ENCODE measurements at places on chromosomes 12 and 14.

GRCh38 chr12:41362510-41362909 lies 174.4 kb downstream of the PDZRN4 start:
- no peak for DNase-seq

DNA sequence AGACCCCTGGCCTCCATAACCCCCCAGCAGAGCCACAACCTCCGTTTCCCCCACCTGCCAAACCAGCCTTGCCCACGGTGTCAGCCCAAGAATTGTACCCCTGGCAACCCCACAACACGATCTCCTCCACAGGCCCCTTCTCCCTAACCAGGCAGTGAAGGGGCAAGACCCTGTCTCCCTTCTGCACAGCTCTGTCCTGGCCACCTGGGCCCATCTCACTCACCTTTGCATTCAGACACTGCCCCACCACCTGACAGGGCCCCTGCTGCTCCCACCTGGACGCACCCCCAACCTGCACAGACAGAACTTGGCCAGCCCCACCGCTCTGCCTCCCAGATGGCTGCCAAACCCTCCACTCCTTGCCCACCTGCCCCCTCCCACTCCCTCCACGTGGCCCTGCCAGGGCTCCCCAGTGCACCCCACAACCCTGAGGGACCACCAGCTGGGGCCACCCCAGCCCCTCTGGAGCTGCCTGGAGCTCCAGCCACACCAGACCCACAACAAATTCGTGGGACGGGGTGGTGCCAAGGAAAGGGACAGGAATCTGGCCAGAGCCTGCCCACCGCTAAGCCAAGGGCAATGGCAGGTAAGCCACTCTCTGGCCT lies 11.8 kb downstream of the AHNAK2 start:
- DNase-seq: no peak

GRCh38 chr12:92558806-92559205 lies 144.0 kb upstream of the PLEKHG7 start:
- no peak for DNase-seq

DNA sequence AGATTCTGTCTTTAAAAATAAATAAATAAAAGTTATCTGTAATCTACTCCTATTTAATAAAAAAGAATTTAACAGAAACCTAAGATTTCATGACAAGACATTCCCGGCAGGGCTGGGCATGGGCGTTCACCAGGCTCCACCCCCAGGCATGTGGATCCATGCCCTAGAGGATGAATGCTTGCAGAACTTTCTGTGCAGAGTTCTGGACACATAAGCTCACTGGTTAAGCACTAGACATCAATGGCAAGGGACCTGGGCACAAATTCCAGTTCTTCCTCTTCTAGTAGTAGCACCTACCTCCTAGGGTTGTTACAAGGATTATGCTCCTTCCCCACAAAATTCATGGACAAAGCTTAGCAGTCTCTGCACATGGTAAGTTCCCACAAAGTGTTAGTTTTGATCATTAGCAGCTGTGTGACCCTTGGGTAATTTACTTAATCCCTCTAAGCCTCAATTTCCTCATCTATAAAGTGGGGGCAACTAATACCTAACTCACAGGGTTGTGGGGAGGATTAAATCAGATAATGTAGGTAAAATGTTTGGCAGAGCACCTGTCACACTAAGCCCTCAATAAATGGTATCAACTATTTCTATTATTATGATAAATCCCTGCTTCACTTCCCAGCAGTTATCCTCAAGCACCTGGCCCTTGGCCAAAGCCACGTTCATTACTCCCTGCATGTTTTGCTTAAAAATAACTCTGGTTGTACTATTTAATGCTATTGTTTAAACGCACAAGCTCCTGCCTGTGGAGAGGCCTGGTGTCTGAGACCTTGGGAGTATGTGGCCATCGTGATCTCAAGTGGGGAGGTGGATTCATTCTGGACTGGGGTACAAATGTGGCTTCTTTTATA lies 9.8 kb downstream of the GALNT6 start:
- DNase-seq: no peak

- no peak for DNase-seq
Measured at GRCh38 chr12:32336261-32336660, 63.1 kb upstream of the FGD4 start.

- no peak for DNase-seq
Measured at GRCh38 chr12:12946686-12947355, 5.1 kb downstream of the GPRC5D start.

GRCh38 chr14:53501361-53502211 lies 348.5 kb upstream of the DDHD1 start:
- DNase-seq: no peak

- DNase-seq: no peak
Measured at GRCh38 chr12:121061831-121062230, 22.8 kb upstream of the OASL start.

DNA sequence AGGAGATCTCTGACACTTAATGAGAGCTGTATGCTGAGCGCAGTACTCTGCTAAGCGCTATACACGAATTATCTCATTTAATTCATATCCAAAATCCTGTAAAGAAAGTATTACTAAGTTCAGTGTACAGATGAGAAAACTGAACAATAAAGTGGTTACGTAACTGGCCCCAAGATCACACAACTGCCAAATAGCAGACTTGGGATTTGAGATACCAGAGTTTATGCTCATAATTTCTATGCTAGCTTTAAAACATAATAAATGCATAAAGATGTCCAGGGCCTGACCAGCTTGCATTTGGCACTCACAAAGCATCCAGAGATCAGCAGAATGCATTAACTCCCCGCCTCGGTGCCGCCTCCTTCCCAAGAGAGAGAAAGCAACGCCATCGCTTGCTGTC lies 83.2 kb upstream of the PWP1 start:
- no peak for DNase-seq

DNA sequence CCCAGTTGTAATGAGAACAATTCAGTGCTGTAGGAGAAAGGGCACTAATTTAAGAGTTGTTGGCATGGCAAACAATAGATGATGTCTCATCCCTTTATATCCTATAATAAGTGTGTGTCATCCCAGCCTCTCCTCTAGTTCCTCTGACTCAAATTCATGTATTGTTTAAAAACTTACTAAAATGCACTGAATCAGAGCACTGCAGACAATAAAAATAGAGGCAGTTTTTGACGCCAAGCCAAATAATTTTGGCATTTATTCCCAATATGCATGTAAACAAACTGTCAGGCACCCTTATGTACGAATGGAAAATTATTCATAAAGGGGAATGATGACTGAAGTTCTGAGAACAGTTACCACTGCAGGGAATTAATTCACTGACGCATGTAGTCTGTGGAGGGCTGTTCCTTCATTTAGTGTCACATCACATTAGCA lies 57.9 kb upstream of the TMX1 start:
- DNase-seq: no peak

DNA sequence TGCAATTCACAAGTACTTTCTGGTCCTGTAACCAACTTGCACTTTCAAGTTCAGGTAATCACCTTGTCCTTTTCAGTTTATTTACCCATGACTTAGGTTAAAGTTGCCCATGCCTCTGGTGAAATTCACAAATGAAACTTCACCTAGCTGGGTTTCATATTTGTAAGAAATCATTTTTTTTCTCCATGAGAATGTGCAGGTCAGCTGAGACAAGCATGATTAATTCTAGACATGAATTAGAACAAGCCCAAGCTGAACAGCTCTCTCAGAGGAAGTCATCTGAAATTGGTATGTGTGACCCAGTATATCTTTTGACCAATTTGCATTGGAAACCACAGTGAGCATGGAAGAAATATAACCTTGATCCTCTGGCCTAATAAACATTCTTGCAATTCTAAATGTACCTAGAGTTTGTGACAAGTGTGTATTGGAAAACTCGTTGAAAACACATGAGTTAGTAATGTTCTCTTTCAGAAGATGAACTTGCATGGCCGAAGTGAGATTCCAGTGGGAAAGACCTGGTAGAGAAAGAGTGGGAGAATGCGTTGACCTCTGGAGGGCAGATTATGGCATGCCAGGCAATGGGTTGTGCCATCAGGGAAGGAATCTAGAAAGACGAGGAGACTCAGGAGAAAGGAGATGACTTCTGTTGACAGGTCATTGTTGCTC lies 486.5 kb downstream of the ZFP36L1 start:
- DNase-seq: peak; percentile 62

DNA sequence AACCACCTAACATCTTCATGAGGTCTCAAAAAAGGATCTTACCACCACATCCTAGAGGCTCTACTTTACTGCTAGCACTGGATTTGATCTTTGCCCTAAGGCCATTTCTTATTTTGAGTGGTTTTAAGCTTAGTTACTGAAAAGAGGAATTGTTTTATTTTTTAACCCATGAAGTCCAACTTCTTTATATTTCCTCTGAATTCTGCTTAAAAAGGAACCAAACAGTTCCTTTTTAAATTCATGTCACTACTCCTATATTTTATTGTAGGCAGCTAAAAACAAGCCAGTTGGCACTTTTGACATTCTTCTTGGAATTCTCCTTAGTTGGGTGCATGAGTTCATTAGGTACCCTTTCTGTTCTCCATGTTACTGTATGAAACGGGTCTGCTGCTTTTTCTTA lies 76.4 kb downstream of the FGD4 start:
- no peak for DNase-seq

GRCh38 chr12:31872831-31873604 lies 86.2 kb upstream of the RESF1 start:
- DNase-seq: no peak

- DNase-seq: peak; percentile 56
Measured at GRCh38 chr12:131755305-131756113, 44.6 kb downstream of the SFSWAP start.

DNA sequence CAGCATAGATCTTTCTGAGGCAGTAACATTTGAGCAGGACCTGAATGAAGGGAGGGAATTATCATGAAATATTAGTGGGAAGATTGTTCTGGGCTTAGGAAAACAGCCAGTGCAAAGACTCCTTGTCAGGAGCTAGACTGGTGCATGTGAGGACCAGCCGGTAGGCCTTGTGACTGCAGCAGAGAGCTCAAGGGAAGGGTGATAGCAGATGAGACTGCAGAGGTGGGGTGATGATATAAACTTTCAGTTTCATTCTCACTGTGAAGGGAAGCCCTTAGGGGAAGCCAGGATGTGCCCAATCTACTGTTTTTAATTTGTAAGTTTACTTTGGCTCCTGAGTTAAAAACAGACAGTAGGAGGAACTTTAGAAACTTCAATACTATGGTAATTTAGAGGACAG lies 12.4 kb downstream of the IL22 start:
- peak; percentile 72 for DNase-seq

DNA sequence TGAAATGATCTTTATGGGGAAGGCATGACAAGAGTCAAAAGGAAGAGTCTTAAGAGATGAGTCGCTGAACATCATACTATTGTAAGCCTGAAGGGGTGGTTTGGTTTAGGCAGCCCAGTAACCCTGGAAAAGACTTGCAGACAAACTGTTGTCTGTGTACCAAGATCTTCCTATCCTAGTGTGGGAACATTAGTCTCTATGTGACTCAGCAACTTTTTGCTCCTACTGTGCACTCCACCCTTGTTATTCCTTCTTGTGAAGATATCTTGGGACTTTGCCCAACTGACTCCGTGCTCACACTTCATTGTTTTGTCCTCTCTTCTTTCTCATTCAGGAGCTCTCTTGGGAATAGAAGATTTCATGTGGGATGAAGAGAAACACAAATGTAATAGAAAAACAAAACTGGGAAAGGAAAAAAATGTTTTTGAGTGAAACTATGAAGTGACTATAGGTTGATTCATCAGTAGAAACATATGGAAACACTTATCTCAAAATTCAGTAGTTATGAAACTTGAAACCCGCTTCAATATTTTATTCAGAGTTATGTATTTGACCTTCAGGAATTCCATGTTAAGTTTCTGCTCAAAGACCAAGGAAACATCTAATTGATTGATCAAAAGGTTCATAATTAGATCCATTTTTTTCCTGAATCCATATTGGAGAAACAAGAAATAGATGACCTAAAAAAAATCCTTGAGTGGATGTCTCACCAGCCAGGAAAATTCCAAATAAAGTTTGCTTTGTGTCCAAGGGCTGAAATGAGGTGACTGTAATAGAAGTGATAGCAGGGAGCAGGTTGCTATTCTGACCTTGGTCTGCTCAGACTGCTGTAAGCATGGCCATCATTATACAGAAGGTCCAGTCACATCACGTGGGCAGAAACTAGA lies 67.2 kb downstream of the BTG1 start:
- no peak for DNase-seq

GRCh38 chr12:45674181-45674977 lies 55.1 kb upstream of the ARID2 start:
- DNase-seq: no peak

DNA sequence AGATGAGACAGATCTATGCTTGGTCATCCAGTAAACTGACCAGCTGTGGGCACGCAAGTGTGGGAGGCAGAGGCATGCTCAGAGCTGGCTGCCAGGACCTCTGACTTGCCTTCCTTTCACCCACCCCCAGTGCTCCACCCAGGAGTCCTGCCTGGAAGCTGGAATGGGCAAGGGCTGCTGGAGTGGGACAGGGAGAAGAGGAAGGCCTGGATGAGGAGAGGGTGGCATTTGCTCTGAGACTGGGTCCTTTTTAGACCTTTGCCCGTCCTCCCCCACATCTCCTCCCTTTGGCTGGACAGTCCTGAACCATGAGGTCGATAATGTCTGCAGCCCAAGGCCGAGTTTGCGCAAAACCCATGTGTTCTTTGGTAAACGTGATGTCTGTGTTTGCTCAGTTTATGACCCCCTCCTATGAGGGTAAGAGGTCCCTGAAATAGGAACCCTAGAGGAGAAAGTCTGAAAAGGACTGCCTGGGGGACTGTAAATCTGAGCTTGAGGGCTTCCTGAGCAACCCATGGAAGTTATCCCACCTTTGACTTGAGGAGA lies 3.8 kb upstream of the INHBE start:
- DNase-seq: no peak

DNA sequence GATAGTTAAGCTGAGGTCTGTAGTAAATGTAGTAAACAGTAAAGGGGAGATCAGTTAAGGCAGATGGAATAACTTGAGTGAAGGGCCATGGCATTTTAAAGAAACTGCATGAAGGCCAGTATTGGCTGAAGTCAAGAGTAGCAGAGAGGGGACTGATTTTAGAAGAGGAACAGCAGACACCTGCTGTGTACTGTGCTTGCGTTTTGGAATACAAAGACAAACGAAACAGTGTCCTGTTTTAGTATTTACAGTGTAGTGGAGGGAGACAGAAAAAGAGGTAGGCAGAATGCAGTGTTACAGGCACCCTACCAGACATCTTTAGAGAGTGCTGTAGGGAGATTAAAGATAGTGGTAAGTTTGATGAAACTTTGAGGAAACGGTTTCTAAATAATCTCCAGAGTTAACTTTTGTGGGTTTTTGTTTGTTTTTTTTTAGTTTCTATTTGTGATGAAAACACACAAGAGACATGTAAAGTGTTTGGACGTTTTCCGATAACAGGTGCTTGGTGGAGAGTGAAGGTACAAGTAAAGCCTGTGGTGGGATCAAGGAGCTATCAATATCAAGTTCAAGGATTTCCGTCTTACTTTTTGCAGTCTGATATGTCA lies 2.1 kb downstream of the HELB start:
- peak; percentile 57 for DNase-seq

Data from OCI-LY7 (cell line).